ENCODE measurements at places on chromosomes 7 and 10.

DNA sequence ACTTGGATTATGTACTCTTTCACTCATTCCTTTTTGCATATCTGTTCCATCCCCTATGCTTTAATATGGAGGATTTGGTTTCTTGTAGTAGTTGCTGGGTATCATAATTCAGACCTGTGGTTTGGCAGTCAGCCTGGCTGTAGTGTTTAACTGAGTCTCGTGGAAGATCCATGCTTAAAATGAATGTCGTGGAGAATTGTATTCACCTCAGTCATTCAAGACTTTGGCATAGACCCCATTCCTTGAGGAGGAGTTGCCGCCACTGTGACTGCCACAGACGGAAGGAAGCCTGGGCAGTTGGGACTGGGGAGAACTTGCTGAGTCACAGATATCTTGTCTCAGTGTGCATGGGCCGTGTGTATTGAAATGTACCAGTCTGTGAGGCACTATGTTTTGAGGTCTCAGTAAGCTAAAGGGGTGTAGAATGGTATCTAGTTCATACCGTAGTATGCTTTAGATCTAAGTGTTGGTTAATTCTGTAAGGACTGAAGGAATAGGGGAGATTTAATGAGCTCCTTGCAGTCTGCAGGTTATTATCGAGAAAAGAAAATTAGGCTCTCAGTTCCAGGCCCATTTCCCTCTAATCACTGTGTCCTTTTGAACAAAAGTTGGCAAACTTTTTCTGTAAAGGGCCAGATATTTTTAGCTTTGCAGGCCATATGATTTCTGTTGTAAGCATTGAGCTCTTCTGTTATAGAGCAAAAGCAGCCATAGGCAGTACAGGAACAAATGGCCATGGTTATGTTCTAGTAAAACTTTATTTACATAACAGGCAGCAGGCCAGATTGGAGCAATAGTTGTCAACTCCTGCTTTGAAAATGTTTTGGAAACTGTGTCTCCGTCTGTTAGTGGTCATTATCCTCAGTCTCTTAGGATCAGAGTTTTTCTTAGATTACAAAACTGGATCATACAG, 76.8 kb downstream of the TPST1 start:
- no peak for DNase-seq

- no peak for DNase-seq
Observed at GRCh38 chr7:77320137-77320536, 96.0 kb downstream of the GSAP start.

DNA sequence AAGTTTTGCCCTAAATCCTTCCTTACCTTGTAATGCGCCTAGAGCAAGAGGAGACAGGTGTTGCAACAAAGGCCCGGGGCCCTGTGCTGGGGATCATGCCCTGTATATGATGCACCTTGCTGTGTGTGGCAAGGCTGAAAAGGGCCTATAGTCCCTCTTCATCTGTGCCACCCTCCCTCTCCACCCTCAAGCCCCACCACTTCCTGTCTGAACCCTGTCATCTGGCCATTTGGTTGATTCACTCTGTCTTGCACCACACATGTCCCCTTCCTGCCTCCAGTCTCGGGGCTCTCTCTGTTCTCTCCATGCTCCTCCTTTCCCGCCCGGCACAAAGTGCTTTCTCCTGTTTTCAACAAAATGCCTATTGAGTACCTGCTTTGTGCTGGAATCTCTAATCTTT, 11.5 kb upstream of the MALSU1 start:
- peak; percentile 23 for DNase-seq

DNA sequence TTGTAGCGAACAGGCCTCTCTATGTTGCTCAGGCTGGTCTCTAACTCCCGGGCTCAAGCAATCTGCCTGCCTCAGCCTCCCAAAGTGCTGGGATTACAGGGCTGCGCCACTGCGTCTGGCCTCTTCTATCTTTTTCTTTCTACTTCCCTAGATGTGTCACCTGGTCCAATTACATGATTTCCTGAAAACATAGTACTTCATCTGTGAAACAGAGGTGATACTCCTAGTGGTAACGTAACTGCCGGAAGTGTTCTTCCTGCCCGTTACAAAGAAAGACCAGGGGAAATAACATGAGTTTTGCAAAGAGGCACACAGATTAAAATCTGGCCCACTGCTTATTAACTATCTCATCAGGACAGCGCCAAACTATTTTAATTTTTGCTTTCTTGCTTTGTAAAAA, 18.4 kb upstream of the HGF start:
- no peak for DNase-seq

- DNase-seq = no peak
Observed at GRCh38 chr7:5234852-5235831, 45.1 kb downstream of the WIPI2 start.

- peak; percentile 76 for DNase-seq
Observed at GRCh38 chr10:110221721-110222261, 14.4 kb downstream of the MXI1 start.

GRCh38 chr10:64484811-64485330, 963.7 kb downstream of the REEP3 start:
- no peak for DNase-seq

- DNase-seq = no peak
Observed at GRCh38 chr10:26368463-26368862, 69.7 kb upstream of the APBB1IP start.

DNA sequence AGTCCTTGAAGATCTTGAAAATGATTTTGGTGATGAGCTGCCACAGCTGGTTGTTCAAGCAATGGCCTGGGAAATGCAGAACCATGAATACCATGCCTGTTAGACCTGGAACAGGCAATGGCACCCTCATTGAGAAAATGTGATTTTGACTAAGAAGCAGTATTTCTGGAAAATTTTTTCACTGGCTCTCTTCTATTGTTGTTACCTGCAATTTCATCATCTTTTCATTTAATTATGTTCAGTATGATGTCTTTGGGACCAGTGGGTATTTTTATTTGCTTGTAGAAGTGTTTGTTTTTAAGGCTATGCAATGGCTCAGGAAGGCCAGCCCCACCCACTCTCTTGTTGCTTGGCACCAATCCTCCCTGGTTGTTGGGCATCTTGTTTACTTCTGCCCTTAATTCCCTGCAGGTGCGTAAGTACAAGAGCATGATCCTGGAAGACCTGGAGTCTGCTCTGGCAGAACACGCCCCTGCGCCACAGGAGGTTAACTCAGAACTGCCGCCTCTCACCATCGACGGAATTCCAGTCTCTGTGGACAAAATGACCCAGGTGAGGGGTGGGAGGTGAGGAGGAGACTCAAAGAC, 78.6 kb downstream of the NRF1 start:
- no peak for DNase-seq

DNA sequence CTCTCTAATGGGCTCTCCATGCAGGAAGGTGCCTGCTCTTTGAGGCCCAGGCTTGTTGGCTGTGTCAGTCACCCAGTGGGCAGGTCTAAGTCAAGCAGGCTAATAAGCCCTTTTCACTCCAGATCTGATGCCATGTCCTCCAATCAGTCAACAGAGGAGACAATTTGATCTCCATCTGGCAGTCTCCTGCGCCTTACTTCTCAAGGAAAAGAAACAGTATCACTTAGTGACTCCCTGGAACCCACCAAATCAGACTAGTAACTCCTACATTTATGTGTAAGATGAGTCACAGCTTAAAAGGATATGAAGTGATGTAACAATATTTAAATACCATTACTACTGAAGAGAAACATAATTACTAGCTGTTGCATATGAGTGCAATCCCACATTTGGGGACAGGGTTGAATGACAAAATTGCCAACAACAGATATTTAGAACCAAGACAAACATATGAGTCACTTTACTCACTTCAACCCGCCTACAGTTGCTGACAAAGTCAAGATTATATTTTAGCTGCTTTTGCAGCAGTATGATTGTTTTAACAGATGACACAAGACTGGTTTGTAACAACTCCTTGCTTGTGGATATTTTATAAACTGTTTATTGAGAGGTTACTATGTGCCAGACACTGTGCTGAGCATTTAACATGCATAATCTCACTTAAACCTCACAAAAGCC, 72.1 kb downstream of the USP6NL start:
- no peak for DNase-seq

GRCh38 chr10:23099816-23100215, 4.4 kb downstream of the MSRB2 start:
- DNase-seq = no peak

- DNase-seq = no peak
Observed at GRCh38 chr10:62186999-62187675, 81.5 kb downstream of the RTKN2 start.

DNA sequence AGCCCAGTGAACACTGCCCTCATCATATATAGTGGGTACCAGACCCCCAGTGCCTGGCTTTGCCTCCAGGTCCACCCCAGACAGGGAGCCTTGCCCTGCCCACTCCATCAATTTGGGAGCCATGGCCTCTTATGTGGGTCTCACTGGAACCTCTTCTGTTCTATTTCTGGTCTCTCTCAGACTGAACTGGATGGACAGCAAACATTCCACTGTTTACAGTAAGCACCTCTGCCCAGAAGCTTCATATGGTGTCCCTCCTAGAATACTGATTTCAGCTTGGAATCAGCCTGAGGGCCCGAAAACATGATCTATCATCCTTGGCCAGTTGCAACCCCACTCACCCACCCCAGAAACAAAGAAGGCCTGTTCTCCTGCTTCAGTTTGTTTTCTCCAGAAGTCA, 81.0 kb upstream of the SLF2 start:
- no peak for DNase-seq

DNA sequence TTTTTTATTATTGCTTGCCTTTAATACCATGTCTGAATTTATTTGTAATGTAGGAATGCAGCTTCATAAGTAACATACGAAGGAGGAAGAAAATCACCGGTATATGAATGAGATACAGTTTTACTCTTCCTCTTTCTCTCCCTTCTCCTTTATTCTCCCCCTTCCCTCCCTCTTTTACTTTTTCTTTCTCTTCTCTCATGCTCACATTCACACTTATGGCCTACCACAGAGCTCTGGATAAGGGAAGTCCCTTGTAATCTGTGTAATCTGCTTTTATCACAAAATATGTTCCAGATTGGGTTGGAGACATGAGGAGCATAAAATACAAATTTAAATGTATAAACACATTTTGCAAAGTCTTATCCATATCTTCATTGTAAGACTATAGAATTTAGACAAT, 59.4 kb downstream of the MDFIC start:
- DNase-seq = no peak

DNA sequence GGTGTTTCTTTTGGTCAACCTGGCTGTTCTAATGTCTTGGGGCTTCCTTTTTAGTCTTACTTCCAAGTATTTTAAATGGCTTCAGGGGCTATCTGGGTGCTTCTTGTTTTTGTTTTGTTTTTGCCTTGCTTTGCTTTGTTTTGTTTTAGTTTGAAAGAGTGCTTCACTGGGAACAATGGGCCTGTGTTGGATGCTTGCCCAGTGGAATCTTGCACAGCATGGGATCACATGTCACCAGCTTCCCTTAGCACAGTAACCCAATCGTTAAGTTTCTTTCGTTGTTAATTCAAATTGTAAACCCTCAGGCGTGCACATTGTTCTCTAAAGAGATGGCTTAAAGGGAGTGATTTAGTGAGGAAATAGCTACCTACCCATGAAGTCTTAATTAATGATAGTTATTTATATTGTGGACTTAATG, 8.9 kb downstream of the COL17A1 start:
- DNase-seq = no peak

- DNase-seq = no peak
Observed at GRCh38 chr7:14395860-14396259, 406.4 kb upstream of the ETV1 start.

DNA sequence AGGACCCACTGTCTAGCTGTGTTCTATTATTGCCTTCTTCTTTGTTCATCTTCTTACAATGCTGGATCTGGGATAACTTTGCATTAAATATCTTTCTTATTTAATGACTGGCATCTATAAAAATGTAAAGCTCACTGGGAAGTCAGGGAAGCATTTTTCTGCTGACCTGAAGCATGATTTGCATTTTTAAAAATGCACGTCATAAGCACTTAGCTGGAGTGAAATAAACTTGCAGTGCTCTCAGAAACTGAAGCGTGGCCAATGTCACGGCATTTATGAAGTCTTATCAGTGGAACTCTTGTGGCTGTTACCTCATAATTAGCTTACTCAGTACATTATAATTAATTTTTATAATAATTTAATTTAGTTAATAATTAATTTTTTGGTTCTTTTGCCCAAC, 59.1 kb downstream of the FRMD4A start:
- no peak for DNase-seq

DNA sequence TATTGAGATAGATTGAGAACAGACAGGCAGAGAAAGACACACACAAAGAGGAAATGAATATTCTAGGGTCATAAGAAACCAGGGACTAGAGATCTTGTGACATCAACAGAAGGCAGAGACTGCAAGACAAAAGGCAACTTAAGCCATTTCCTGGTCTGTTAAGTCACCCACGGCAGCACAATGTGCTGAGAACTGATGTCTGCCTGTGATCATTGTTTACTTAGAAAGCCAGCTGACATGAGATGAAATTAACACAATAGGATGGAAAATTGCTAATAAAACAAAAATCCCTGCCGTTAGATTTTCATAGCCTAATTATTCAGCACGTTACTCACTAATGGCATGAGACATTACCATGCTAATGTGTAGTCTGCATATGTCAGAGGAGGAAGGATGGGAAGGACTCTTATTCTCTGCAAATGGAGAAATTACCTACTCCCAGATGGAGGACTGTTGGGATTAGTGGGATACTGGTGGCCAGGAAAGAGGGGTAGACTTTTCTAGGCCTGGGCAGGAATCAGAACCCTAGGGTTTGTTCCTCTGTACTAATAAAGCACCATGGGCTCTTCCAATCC, 191.3 kb upstream of the PODXL start:
- no peak for DNase-seq

DNA sequence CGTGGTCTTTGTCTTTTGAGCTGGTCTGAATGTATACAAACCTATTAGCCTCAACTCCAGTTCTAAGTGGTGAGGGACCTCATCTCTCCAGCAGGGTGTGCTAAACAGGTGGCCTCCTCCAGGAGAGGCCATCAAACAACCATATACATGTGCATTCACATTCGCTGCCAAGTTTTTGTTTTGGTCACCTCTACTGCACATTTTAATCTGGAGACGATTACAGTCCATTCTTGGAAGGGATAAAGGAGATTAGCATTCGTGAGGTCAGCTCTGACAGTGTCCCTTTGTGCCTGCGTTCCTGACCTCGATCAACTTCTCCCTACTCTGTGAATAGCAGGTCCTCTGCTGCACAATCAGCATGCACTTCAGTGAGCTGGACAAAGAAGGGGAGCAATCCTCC, 60.8 kb downstream of the RHOBTB1 start:
- peak; percentile 22 for DNase-seq

DNA sequence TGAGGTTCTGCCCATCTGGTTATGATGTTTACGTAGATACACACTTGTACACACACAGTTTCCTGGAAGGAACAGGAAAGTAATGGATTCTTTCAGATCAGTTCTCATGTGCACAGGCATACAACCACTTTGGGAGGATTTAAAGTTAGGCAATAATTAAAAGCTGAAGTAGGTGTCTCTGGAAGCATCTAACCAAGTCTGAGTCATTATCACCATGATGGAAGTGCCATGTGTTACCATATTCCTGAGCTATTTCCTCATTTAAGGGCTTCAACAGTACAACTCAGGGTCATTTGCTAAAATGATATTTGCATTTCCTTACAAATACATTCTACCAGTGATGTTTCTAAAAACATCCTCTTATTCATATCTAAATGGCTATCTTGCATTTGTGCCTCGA, 41.4 kb upstream of the BET1 start:
- no peak for DNase-seq

Data from activated CD4-positive, alpha-beta T cell treated with anti-CD3 and anti-CD28 coated beads, Interleukin-2, amount 10 ng/mL, durations not matched to agents 7 days and 5 days (primary cell).